ENCODE measurements at places on chromosomes 5 and 9. TPM values are rescaled to one million over a fixed set of nuclear protein-coding genes. Genes with fewer than 3 reads are reported as not detected.

The OBP2B gene
- not detected for total RNA-seq

The SEMA4D gene
- not detected for total RNA-seq

The REEP2 gene
- 11.3 TPM for total RNA-seq

The ZFP2 gene
- 1.0 TPM for total RNA-seq

The DNAJA1 gene
- total RNA-seq = 193 TPM

The CD74 gene
- 31.7 TPM for total RNA-seq

The SHOC1 gene
- not detected for total RNA-seq

The CCDC192 gene
- not detected for total RNA-seq

The UCK1 gene
- total RNA-seq = 42.0 TPM

The SPZ1 gene
- not detected for total RNA-seq

The GMCL2 gene
- not detected for total RNA-seq

Data from melanocyte of skin (primary cell).